ENCODE measurements at places on chromosomes 13 and 19.

- no peak for DNase-seq
Measured at GRCh38 chr13:111488486-111489132, 168.2 kb downstream of the TEX29 start.

DNA sequence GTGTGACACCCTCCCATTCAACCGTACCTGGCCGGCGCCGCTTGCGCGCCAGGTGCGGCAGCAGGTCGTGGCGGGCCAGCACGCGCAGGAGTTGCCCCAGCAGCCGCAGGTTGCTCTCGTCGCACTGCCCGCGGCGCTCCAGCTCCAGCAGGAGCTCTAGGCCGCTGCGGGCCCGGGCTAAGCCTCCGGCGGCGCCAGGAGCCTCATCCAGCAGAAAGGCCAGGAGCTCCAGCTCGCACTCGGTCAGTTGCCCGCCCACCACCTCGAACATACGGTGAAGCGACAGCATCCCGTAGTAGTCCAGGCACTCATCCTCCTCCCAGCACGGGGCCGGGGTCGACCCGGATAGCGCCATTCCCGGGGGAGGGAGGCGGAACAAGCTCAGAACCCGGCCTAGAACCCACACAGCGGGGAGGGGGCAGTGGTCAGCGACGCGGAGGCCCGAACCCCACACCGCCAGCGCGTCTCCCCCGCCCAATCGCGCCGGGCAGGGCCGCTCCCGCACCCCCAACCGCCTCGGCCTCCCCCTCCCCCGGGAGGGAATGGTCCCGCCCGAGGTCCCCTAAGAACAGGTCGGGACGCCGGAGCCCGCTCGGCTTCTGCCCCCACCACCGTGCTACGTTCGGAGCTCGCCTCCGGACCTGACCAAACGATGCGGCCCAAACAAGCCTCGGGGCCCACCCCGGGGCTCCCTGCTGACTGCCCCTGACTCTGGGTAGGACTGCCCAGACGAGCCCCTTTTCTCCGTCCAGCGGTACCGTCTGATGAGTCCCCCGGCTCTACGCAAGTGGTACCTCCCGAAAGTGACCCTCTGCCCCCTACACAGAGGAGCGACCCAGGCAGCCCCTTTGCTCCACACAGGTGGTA lies 591 bp downstream of the DEDD2 start:
- no peak for DNase-seq

GRCh38 chr19:4365791-4366665 lies 22.7 kb downstream of the MPND start:
- no peak for DNase-seq

GRCh38 chr19:32349724-32350470 lies 4.5 kb downstream of the ZNF507 start:
- DNase-seq: no peak

- no peak for DNase-seq
Measured at GRCh38 chr13:45678282-45678681, 23.8 kb upstream of the CBY2 start.

- no peak for DNase-seq
Measured at GRCh38 chr13:85694992-85695391, 104.2 kb downstream of the SLITRK6 start.

GRCh38 chr19:4288091-4288777 lies 9.2 kb downstream of the SHD start:
- no peak for DNase-seq

DNA sequence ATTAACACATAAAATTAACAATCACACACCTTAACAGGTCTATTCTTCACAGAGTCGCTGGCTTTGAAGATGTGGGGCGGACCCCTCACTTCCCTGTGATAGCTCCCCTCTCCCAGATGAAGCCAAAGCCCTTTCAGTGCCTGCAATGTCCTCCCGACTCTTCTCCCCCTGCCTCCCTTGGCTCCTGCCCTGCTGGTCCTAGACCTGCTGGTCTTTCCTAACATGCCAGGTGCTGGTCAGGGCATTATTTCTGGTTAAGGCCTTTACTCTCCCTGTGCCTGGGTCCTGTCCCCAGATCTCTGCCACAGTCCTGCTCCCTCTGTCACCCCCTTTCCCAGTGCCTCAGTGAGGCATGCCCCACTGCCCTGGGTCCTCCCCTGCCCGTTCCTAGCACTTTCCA lies 12.2 kb downstream of the ERICH6B start:
- DNase-seq: no peak

- no peak for DNase-seq
Measured at GRCh38 chr13:20397896-20398295, 127.8 kb downstream of the CRYL1 start.

GRCh38 chr13:112333756-112334543 lies 42.2 kb upstream of the SPACA7 start:
- DNase-seq: no peak

- no peak for DNase-seq
Measured at GRCh38 chr19:18424122-18424889, 5.1 kb downstream of the SSBP4 start.

GRCh38 chr19:7778081-7778480 lies 15.0 kb downstream of the CLEC4M start:
- DNase-seq: no peak

DNA sequence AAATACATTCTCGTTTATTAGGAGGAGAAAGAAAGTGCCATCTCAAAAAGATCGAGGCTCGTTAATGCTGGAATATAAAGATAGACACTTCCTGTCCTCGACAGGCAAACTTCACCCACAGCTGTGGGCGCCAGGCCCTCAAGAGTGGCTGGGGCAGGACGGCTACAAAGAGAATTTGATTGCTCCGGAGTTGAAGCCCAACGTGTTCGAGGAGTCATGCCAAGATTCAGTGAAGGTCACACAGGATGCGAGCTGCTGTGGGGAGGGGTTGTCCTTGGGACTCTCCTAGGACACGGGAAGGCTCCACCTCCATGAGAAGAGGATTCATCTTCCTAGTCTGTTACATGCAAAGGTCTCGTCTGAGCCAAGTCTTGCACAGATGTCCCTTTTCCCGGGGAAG lies 16.3 kb upstream of the PTPRS start:
- no peak for DNase-seq

GRCh38 chr19:18636183-18636968 lies 452 bp upstream of the KLHL26 start:
- DNase-seq: peak; percentile 91

- DNase-seq: no peak
Measured at GRCh38 chr13:42735010-42735409, 46.4 kb upstream of the FAM216B start.

GRCh38 chr13:101474419-101474957 lies 22.0 kb downstream of the ITGBL1 start:
- no peak for DNase-seq

DNA sequence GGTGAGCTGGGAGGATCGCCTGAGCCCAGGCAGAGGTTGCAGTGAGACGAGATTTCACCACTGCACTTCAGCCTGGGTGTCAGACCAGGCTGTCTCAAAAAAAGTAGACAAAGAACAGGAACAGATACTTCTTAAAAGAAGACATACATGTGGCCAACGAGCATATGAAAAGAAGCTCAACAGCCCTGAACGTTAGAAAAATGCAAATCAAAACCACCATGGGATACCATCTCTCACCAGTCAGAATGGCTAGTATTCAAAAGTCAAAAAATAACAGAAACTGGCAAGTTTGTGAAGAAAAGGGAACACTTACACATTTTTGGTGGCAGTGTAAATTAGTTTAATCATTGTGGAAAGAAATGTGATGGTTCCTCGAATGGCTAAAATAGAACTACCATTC lies 3.0 kb upstream of the LGALS14 start:
- no peak for DNase-seq

GRCh38 chr13:53104136-53104535 lies 75.5 kb downstream of the OLFM4 start:
- no peak for DNase-seq

DNA sequence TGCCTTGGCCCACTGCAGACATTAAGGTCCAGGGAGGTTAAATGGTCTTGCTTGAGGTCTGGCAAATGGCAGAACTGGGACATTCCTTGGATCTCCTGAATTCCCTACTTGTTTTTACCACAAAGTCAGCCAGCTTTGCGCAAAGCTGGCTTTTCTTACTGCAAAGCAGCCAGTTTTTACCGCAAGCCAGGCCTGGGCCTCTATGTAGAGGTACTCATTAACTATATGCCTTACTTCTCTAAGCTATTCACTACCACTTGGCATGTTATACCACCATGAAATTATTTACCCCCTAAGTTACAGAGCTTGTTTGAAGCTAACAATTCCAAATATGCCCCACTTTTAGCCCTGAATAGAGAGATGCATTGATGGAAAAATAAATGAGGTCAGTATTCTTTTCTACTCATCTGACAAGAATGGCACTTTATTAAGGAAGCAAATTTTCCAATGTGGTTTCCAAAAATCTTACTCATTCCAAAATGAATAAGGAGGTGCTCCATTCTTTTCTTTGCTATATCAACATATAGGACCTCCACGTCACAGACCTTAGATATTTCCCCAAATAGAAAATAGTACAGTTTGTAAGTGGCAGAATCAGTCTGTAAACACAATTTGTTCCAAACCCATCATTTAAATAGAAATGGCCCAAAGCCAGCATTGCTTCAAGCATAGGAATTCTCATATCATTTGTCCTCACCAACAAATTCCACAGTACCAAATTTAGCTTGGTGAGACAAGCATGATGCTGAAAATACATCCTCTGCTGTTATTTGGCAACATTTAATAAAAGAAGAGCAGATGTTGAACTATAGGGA lies 143.9 kb upstream of the TSC22D1 start:
- no peak for DNase-seq

DNA sequence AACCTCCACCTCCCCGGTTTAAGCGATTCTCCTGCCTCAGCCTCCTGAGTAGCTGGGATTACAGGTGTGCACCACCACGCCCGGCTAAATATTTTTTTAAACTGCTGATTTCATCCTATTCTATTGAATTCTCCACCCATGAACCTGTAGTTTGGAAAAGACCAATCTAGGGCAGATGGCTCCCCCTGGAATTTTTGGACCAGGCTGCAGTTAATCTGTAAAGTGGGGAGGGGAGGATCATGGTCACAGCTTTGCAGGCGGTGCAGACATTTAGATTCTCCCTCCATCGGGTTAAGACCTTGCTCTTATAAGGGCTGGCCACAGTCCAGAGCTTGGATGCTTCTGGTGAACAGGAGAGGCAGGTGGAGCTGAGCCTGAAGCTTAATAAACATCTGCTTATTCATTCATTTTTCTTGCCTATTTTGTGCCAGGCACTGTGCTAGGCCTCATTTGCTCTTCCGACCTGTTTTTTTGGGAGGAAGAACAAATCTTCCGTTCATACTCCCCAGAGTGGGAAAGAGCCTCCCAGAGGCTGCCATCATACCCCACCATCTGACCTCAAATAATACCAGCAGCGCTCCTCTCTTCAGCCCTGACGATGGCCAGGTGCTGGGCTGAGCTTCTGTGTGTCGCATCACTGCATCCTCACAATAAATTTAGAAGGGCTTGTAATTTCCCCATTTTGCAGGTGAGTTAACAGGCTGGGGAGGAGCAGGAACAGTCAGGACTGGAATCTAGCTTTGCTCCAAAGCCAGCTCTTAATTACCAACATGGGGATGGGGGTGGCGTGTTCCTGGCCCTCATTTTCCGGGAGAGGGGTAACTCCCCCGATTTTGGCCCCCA lies 902 bp upstream of the CCDC106 start:
- no peak for DNase-seq

- no peak for DNase-seq
Measured at GRCh38 chr13:44768239-44768638, 192.1 kb upstream of the TSC22D1 start.

GRCh38 chr19:42531313-42531712 lies 3.0 kb upstream of the CEACAM1 start:
- DNase-seq: no peak

GRCh38 chr19:28009696-28010095 lies 1203.3 kb downstream of the UQCRFS1 start:
- no peak for DNase-seq

GRCh38 chr19:459724-460511 lies 915 bp downstream of the SHC2 start:
- peak; percentile 98 for DNase-seq

GRCh38 chr13:51453959-51454703 lies 1.3 kb upstream of the INTS6 start:
- no peak for DNase-seq

GRCh38 chr19:10797078-10797477 lies 38.9 kb downstream of the TMED1 start:
- DNase-seq: no peak

GRCh38 chr13:91359631-91360030 lies 12.1 kb downstream of the MIR17HG start:
- no peak for DNase-seq

GRCh38 chr13:51063909-51064308 lies 47.2 kb downstream of the C13orf42 start:
- no peak for DNase-seq

DNA sequence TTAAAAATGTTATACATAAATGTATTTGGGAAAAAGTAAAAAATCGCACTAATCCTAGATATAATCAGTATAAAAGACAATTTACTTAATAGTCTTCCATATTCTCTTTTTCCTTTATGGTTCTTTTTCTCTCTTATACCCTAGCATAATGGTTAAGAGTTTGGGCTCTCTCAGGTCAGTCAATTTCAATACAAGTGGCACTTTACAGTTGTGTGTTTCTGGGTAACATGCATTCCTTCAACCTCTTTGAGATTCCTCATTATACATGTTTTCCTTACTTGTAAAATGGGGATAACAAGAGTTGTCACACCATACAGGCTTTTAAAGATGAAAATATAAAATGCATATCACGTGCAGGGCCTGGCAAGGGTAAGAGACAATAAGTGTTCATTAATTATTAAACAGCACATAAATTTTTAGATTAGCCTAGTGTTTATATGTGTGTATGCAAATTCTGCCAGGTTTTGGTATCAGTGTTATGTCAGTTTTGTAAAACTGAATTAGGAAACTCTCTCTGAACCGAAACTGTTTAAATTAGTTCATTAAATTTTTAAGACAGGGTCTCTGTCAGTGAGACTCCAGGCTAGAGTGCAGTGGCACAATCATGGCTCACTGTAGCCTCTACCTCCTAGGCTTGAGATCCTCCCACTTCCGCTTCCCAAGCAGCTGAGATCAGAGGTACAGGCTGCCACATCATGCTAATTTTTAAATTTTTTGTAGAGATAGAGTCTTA lies 49.8 kb downstream of the ELF1 start:
- no peak for DNase-seq

- DNase-seq: no peak
Measured at GRCh38 chr19:42465827-42466280, 23.1 kb upstream of the CXCL17 start.

- no peak for DNase-seq
Measured at GRCh38 chr13:26558074-26558805, 757 bp downstream of the WASF3 start.

DNA sequence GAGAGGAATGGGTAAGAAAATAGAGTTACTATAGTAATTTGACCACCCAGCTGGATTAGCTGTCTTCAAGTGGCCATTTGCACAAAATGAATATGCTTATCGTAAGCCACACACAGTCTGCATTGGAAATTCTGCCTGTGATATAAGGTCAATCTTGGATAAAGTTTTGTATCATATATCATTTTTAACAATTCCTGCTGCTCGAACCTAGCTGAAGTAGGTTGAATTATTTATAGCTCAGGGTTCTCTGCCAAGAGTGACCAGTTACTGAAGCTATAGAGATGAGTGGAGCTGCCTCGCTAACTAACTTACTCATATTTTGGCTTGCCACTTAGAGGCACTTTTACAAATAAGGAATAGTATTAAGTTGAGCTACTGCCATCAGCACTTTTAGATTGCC lies 220.9 kb downstream of the RGCC start:
- no peak for DNase-seq
